ENCODE measurements at places on chromosomes 4 and X.

- no peak for DNase-seq
Measured at GRCh38 chr4:107255596-107255995, 219.5 kb upstream of the DKK2 start.

- DNase-seq, result no peak
Measured at GRCh38 chr4:36399762-36400353, 118.4 kb downstream of the DTHD1 start.

GRCh38 chrX:40267334-40268187, 169.8 kb upstream of the BCOR start:
- no peak for DNase-seq

DNA sequence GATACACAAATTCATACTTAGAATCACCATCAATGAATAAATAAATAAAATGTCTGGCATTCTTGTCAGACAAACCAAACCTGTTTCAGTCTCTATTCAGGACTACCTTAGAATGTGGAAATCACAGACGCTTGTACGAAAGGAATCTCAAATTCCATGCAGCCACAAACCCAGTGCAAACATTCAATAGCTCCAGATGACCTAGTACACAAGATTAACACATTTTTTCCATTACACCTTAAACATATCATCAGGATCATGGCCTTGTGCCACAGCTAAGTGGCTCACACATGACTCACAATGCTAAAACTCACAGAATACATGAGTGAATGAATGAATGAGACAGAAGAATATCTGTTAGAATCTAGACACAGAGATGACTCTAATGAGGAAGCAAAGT, 134.2 kb downstream of the PWWP3B start:
- no peak for DNase-seq

DNA sequence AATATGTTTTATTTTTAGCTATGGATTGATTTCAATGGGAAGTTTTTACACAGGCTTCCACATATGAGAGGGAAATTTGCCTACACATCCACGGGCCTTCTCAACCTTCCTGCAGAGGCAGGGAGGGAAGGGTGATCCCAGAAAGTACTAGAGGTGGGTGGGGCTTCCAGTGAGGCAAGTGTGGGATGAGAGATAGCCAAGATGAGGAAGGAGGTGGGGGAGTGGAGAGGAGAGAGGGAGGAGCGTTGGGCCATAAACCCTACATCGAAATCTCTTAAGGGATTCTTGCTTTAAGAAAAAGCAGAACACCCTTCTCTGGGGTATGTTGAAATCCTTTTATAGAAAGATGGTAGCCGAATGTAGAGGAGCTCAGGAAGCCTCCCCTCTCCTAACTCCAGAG, 19.0 kb downstream of the NKX6-1 start:
- no peak for DNase-seq

GRCh38 chr4:123890889-123891288, 494.3 kb downstream of the SPRY1 start:
- DNase-seq, result no peak

GRCh38 chr4:146592019-146592418, 46.7 kb upstream of the POU4F2 start:
- no peak for DNase-seq

- DNase-seq, result no peak
Measured at GRCh38 chr4:185115827-185116232, 27.2 kb upstream of the SLC25A4 start.

DNA sequence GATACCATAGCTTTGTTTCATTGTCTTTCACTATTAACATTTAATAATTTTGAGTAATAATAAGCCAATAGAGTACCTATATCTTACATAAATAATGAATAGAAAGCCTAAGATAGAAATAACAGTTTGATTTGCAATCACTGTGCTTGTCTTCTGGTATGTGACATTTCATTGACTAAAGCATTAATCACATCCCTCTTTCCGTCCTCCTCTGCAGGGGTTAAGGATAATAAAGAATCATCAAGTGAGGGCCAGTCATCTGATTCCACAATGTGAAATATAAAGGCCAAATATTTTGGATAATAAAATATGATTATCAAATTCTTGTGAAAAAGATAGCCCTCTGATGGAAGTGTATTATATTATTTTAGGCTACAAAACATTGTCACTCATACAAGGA, 2073.4 kb downstream of the ARAP2 start:
- DNase-seq, result no peak

- DNase-seq, result no peak
Measured at GRCh38 chr4:90689739-90690138, 562.5 kb downstream of the CCSER1 start.

GRCh38 chr4:151091047-151091446, 8.4 kb upstream of the RPS3A start:
- DNase-seq, result no peak

DNA sequence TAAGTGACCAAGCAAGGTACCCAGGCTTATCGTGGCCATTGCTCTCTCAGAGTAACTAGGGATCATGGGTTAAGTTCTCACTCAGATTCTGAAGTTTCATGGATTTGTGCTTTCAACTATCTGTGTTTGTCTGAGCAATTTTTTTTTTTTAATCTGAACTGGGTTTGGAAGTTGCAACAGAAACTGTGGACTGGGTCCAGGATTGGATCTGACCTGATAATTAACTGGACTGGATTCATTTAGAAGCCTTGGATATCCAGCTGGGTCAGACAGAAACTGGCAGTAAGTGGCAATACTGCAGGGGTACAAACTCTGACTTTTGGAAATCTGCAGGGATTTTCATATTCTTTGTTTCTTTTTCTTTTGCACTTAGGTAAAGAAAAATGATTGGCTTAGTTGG, 38.7 kb upstream of the FGF2 start:
- no peak for DNase-seq

- no peak for DNase-seq
Measured at GRCh38 chr4:141074098-141074878, 59.0 kb downstream of the RNF150 start.

- DNase-seq, result no peak
Measured at GRCh38 chr4:120435179-120435578, 368.5 kb upstream of the MAD2L1 start.

DNA sequence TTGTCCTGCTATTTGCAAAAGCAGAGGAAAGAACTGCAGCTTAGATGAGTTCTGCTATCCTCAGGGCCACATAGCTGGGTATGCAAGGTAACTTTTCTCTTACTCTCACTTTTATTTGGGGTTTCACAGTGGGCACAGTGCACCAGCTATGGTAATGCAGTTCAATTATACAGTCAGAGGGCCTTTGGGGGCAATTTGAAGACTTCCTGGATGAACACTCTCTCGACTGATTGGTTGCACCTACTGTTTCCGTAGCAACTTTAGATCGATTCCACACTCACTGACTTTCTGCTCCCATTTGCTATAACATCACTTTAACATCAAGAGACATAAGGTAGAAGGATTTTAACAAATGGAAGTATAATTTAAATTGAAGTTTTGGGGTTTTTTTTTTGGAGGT, 128.6 kb downstream of the SLC39A8 start:
- no peak for DNase-seq

DNA sequence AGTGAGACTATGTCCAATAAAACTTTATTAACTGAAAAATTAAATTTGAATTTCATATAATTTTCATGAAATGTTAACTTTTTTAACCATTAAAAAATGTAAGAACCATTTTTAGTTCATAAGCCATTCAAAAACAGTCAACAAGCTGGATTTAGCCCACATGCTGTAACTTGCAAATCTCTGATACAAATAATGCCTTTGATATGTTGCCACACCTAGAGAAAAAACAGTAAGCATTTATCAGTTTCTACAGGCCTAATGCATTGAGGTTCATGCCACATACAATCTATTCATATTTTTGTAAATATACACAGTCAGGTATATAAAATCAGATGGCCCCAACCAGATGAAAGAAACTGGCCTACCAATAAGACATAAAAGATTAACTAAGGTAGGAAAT, 52.8 kb downstream of the LCORL start:
- DNase-seq, result no peak

- DNase-seq, result no peak
Measured at GRCh38 chr4:114558446-114559020, 40.1 kb upstream of the UGT8 start.

- no peak for DNase-seq
Measured at GRCh38 chr4:27474691-27475090, 614.0 kb downstream of the STIM2 start.

- DNase-seq, result no peak
Measured at GRCh38 chr4:104630272-104630671, 135.6 kb upstream of the CXXC4 start.

- DNase-seq, result no peak
Measured at GRCh38 chrX:94051926-94052325, 377.9 kb downstream of the FAM133A start.

GRCh38 chrX:69060631-69061408, 104.4 kb downstream of the PJA1 start:
- DNase-seq, result no peak

GRCh38 chrX:132668178-132668577, 179.3 kb upstream of the MBNL3 start:
- no peak for DNase-seq

DNA sequence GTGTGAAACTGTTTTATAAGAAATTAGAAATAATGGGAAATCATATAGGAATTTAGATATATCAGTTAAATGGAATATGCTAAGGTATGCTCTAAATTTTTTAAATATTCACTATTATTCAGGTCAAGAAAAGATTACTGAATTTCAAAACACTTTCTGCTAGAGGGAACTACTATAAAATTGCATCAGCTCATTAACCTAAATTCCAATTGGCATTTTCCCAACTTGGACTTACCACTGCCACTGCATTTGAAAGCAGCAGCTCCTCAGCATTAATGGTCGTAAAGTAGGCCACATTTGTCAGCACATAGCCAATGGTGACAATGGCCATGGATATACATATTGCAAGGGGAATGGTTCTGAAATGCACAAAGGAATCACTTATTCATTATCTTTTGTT, 57.3 kb downstream of the SLC7A11 start:
- DNase-seq, result no peak

- DNase-seq, result no peak
Measured at GRCh38 chrX:54944816-54945215, 24.2 kb downstream of the TRO start.

- no peak for DNase-seq
Measured at GRCh38 chrX:40644821-40645358, 2.5 kb downstream of the CXorf38 start.

- no peak for DNase-seq
Measured at GRCh38 chr4:82501154-82501442, 60.7 kb downstream of the TMEM150C start.

DNA sequence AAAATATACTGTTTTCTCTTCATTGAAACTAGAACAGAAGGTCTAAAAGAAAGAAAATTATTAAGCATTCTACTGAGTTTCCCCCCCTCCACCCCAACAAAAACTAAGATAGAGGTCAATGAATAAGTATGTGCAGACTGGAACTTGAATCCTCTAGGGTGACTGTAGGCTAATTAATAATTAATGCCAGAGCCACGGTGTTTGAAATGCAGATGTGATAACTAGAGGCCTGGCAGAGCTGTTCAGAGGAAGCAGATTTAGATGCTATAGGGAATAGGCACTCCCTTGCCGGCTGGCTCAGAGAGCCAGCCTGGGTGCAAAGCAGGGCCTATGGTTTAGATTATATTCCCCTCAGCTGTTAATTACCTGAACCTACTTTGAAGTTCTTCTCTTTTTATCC, 12.2 kb upstream of the POU3F4 start:
- DNase-seq, result no peak

DNA sequence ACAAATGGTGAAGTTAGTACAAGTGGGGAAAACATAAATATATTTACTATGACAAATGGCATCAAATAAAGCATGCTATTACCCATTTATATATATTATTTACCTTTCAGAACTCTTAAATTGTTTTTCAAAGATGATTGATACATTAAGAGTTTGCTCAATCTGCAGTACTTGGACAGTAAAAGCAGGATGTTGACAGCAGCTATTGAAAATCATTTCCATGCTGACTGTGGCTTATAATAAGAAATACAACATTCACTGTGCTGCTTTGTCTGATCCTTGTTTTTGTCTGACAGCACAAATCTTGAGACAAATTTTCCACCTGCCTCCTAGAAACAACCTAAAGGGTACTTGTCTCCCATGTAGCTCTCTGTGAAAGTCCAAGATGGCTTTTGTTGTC, 134.1 kb upstream of the FAT1 start:
- no peak for DNase-seq
